ENCODE measurements at places on chromosomes 3 and 15.

GRCh38 chr3:46599590-46599989 is 12.7 kb upstream of the FAM240A start:
- no peak for DNase-seq

DNA sequence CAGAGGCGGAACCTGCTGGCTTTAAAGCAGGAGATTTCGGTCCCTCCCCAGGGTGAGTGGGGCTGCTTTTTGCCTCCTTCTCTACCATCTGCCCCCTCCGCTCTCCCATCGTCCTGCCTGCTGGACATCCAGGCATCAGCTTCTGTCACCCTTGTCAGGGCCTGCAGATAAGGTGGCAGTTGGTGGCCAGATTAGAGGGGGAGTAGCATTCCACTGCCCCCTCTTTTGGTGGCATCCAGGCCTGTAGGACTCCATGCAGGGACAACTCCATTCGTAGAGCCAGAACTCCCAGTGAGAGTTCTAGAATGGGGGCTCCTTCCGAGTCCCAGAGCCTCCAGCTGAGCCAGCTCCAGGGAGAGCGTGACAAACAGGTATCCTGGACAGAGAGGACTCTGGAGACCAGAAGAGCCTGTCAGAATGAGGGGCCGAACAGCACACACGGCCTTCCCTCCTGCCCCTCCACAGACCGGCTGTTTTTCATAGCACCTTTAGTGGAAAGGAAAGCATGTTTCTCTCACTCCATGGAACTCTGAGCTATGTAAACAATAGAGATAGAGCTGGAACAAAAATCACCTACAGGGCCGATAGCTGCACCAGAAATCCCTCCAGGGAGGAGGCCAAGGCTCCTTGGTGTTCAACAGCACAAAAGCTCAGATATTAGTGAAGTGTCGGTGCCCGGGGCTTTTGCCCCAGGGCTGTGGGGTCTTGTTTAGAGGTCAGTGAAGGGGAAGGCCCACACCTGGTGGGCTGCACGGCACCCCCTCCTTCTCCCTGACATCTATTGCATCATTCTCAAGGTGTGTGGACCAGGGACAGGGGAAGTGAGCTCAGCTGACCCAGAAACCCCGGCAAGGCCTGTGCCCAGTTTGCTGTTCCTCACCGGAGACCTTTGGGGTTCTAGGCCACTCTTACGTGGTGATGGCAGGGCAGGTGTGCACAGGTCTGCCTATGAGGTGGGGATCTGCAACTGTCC is 34.2 kb downstream of the MAGEF1 start:
- no peak for DNase-seq

GRCh38 chr15:58332676-58333400 is 99.0 kb upstream of the LIPC start:
- DNase-seq, result no peak

- DNase-seq, result no peak
Observed at GRCh38 chr3:157832588-157832987, 273.6 kb downstream of the SHOX2 start.

- DNase-seq, result no peak
Observed at GRCh38 chr3:9806137-9806536, 3.9 kb upstream of the TTLL3 start.

- peak; percentile 53 for DNase-seq
Observed at GRCh38 chr3:101942356-101942755, 93.0 kb downstream of the NFKBIZ start.

DNA sequence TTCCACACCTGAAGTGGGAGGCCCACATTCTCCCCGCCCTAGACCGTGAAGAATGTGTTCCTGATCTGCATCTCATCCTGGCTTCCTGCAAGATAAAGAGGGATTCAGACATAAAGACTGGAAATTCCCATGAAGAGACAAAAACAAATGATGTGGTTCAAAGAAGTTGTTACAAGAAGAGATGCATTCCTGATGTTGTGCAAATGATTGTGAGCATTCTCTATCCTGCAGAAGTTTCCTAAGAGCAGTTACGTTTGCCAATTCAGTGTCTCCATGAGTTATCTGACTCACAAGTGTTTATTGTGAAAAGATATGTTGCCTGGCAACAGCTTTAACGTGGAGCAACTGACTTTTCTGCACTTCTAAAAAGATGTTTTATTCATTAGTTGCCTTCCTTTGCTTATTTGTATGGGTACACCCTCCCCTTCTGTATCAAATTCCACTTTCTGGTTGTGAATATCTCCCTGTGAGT is 107.8 kb downstream of the ZIC4 start:
- DNase-seq, result no peak

GRCh38 chr3:51706788-51707731 is at the start of gene GRM2:
GRM2 (plus strand) TSS chr3:51707068; CDS start chr3:51708984, 1,916 bp downstream.
- no peak for DNase-seq

DNA sequence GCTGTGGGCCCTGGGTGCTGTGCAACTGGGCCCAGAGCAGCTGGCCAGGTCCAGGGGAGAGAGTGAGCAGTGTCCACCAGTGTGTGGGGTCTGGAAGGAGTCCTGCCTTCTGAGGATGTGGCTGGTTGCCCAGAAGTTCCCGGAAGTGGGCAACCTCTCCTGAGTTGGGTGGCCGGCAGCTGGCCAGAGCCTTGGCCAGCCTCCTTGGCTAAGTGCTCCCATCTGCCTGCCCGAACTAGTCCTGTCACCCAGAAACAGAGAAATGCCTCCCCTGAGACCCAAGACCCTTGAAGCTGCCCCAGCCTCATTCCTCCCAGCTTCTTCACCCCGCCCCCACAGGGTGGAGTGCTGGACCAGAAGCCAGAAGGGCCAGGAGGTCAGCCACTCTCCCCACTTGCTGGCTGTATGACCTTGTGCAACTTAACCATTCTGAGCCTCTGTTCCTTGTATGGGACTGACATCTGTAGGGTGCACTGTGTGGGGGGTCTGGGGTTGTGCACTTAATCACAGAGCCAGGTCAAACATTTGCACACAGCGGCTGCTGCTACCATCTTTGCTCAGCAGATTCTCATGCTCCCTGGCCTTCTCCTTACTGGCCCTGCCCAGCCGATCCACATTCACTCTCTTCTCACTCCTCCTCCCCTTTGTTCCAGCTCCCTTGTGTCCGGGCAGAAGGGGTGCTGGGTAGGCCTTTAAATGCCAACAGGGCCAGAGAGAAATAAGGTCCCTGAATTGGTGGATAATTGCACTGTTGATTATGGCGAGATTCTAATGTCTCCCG is 7.5 kb upstream of the ALAS1 start:
- DNase-seq, result no peak

All from common myeloid progenitor, CD34-positive (primary cell).